M059J (cell line): ENCODE measurements at places on chromosomes 11 and 22.
A peak's percentile ranks its signal among the peaks of the same experiment; 100 is the strongest.

GRCh38 chr22:42509548-42509947 is 10.0 kb downstream of the RRP7A start:
- no peak for DNase-seq

DNA sequence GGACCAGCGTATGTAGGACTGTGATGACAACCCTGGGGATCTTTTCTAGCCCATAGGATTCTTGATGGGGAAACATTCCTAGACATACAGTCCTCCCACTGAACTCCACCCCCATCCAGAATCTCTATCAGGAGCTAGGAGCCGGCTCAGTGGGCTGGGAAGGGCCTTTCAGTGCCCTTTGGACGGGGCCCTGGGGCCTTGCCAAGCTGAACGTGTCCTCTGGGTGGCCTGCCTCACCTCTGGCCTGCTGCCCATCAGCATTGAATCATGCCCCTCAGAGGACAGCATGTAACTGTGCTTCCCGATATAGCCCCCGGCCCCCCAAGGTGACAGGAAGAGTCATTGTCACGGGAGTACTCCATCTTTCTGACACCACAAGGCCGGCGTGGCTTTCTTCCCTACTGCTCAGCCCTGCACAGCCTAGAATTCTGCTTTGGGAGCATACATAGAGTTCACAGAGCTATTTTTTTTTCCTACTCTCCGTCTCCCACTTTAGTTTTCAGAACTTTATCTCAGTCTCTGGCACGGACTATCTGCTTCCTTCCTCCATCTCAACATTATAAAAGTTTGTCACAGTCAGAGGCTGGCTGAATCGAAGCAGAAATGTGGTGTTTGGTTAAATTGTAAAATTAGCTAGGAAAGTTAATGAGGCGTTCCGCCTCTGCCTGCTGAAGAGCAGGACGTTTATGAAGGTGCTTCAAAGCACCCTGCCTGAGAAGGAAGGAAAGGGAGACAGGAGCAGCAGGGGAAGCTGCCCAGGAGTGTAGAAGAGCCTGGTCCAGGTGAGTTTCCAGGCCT is 111.9 kb downstream of the ZBTB16 start:
- no peak for DNase-seq

- peak; percentile 85 for DNase-seq
Observed at GRCh38 chr11:123741159-123742030, at the start of gene ZNF202. TSS of gene ZNF202 (minus strand) at chr11:123741660. CDS start at chr11:123730888, 10,772 bp downstream.

GRCh38 chr22:30427871-30428270 is 2.3 kb downstream of the MTFP1 start:
- DNase-seq = no peak

DNA sequence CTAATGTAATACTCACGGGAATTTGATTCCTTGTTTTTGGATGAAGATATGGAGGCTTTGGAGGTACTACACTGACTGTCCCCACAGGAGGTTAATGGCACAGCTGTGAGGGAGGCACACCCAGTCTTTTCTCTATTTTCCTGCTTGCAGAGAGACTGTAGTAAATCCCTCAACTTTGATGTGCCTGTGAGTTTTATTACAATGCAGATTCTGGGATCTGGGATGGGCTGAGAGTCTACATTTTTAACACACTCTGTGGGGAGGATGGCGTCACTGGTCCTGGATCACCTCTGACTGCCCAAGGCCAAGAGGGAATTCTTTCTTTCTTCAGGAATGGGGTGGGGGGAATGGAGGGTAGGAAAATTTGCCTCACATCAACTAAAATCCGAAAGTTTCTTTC is 80.2 kb upstream of the NTM start:
- DNase-seq = no peak

- DNase-seq = no peak
Observed at GRCh38 chr11:24748261-24748660, 251.4 kb downstream of the LUZP2 start.

GRCh38 chr22:22692707-22693530 is 48.5 kb downstream of the GGTLC2 start:
- DNase-seq = peak; percentile 69

GRCh38 chr22:29269230-29269604 is 1.1 kb downstream of the EWSR1 start:
- no peak for DNase-seq

DNA sequence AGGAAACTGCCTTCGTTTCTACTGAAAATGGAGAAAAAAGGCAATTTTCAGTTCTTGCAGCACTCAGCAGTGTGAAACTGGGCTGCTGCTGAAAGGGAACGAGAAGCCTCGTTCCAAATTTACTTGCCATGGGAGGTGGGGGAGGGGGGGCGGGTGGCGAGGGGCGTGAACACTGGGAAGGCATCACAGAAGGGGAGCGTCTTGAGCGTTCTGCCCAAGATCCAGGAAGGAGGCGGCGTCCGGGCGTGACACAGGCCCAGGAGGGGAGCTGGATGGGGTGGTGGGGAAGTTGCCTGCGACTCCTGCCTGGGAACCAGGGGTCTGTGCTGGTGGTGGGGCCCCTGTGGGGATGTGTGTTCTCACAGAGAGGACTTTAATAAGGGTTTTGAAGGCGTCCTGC is 213.5 kb downstream of the CTTN start:
- DNase-seq = no peak

DNA sequence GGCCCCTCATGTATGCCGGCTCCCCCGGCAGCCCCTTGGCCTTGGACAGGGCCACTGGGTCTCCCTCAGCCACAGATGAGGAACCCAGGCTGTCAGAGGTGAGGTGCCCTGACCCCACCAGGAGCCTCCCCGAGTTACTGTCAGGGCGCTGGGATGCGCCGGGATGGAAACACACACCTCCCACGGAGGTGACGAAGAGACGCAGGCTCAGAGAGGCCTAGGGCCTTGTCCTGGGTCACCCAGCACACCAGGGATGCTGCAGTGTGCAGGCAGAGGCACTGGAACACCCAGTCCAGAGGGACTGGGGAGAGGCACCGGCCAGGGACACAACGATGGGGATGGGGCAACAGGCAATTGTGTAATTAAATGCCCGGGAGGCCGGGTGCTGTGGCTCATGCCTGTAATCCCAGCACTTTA is 81.2 kb upstream of the PRR5 start:
- DNase-seq = no peak

- DNase-seq = no peak
Observed at GRCh38 chr11:2480874-2481220, 36.0 kb downstream of the KCNQ1 start.

DNA sequence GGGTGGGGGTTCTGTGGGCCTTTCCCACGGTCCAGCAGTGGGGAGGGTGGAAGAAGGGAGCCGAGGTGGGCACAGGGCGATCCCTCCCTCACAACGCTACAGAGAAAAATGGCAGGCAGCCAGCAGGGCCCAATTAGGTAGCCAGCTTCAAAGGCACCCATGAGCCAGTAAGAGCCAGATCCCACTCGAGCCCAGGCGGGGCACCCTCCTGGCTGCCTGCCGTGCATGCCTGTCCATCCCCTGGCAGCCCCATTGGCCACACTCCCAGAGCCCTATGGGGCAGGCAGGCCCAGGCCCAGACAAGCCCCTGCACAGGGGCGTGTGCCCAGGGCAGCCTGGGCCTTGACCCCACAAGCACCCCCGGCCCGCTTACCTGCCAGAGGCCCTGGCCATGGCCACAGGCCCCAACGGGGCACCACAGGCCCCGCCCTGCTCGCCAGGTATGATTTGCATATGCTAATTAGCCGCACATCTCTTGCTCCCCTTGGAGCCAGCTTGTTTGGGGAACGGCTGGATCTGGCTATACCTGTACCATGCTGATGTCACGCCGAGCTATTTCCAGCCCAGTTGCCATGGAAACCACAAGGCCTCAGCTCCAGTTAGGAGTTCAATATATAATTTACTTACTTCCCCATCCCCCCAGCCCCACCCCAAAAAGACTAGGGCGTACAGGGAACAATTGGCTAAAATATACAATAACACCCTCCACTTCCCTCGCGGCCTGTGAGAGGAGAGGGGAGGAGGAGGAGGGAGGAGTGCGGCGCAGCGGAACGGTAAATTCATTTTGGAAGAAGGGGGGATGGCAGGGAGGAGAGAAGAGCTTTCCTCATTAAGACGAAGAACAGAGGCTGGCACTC is 47.5 kb upstream of the TCF20 start:
- no peak for DNase-seq

- DNase-seq = no peak
Observed at GRCh38 chr11:47387944-47388696, 9.8 kb upstream of the SPI1 start.

DNA sequence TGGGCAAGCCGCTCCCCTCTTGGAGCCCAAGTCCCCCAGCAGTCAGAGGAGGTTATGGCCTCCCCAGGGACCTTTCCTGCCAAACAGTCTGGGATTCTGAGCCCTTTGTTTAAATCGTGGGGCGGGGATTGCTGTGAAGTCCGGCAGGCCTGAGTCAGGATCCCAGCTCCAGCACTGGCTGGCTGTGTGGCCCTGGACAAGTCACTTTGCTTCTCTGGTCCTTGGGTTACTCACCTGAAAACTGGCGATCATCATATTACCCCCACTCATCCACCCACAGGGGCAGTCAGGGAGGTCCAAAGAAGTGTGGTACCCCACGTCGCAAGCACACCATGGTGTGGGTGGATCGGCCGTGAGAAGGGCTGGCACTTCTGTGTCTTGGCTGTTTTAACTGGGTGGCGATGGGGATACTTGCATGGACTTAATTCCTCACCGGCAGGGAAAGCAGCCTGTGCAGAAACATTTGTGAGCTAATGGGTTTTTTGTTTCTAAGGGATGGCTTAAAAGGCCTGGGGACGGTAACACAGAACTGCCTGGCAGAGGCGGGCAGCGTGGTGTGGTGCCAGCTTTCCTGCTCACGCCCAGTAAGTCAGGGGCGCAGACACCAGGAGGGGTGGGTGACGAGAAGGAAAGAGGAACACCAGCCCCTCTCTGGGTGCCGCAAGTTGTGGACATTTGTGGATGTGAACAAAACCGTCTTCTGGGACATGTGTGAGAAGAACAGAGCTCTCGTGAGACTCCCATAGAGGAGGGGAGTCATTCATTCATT is 31.6 kb upstream of the PRR5 start:
- DNase-seq = no peak

- DNase-seq = no peak
Observed at GRCh38 chr11:18063862-18064434, 17.9 kb upstream of the TPH1 start.

DNA sequence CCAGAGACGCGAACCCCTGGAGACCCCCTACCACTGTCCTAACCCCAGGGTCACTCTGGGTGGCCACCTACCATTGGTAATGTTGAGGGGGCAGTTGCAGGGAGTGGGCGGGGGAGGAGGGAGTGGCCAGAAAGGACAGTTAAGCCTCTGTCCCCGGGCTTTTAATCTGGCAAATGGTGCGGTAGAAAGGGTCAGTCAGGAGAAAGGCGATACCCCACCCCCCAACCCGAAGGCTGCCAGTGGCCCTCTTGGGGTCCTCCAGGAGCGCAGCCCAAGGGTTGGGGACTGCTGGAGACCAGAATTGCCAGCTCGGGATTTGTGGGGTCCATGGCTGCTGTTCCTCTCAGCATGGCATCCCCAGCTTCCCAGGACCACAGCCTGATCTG is 742 bp downstream of the P2RY2 start:
- no peak for DNase-seq

GRCh38 chr22:35310556-35311550 is 11.2 kb downstream of the TOM1 start:
- no peak for DNase-seq

- DNase-seq = no peak
Observed at GRCh38 chr22:46588279-46589140, 31.7 kb upstream of the GRAMD4 start.

DNA sequence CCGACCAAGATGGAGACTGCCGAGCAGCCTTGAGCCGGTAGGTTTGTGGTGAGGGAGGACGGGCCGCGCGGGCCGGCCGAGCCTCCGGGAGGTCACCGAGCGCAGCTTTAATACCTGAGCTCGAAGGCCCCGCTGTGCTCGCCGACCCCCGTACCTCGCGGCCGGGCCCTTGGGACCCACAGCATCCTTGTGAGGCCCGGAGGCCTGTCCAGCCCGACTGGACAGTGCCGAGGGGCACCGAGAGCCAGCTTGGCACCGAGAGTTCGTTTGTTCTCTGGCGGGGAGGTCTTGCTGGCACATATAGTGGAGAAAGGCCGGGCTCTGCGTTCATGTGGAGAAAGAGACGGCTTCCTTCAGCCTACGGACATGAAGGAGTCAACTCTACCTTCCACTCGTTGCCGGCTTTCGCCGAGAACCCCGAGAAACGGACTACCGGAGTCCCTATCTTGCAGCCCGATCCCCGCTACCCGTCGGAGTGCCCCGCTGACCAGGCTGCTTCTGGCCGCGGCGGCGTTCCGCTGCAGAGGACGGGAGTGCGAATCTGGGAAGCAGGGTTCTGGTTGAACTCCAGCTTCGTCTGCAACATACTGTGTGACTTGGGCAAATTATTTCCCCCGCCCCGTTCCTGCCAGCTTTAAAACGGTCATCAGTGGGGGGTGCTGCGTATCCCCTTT is 349 bp downstream of the TSSC4 start:
- no peak for DNase-seq

GRCh38 chr11:66068923-66069714 is 953 bp upstream of the PACS1 start:
- peak; percentile 75 for DNase-seq

DNA sequence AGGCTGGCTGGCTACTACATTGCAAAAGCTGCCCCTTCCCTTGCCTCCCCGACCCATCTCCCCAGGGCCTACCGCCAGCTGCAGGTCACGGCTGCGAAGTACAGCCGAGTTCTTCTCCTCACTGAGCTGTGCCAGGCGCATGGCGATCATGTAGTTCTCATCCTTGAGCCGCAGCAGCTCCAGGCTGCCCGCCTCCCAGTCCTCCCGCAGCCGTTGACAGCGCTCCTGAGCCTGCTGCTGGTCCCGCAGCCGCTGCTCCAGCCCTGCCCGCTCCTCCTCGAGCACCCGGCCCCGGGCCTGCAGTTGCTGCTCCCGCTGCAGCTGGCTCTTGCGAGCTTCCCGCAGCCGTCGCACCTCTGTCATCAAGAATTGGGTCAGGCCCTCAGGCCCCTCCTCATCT is 3.3 kb downstream of the CARD10 start:
- DNase-seq = no peak

DNA sequence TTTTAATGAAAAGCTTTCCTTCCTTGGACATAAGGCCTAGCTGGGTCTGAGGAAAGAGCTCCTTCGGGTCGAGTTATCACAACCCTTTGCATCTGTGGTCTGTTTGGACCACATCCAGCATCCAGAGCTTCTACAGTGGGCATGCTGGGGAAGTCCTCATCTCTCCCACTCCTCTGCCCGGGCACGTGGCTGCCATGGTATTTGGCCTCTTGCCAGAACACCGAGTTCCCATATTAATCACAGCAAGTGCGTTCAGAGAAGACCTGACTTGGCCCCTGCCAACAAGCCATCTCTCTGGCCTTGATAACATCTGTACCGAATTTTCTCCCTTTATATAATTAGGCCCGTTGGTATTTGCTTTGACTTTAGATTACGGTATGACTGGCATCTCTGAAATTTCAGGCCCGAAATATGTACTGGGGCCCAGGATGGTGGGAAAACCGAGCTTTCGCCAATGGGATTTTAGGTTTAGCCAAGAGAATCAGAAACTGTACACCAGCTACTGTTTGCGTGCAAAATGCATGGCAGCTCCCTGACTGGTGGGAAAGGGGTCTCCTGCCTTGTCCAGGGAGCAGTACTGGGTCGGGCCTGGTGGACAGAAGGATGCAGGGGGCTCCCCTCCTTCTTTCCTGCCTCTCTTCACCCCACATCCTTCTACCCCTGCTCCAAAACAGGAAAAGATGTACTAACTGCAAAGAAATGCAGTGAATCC is 90.0 kb downstream of the MICAL2 start:
- DNase-seq = peak; percentile 97
